CD4-positive, alpha-beta T cell treated with Interleukin-6 at 100 ng/mL for 8 hours (primary cell): ENCODE measurements at places on chromosomes 13 and 19.

GRCh38 chr13:32989290-32989667, 26.9 kb upstream of the KL start:
- DNase-seq: no peak

DNA sequence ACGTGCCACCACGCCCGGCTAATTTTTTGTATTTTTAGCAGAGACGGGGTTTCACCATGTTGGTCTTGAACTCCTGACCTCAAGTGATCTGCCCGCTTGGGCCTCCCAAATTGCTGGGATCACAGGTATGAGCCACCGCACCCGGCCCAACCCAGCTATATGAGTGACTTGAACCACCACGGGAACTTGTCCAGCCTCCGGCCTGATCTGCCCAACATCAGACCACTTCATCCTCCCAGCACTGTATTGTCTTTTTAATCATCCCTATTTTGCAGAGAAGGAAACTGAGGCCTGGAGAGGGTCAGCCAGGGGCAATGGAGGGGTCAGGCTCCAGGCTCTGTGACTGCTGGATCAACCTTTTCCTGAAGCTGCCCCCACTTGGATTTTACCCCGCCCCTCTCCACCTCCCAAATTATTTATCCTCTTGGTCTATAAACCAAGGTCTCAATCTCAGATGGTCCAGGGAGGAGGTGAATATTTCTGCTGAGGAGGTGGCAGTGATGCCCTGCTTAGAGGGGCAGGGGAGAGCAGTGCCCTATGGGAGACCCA, 893 bp upstream of the PLIN3 start:
- DNase-seq: no peak

DNA sequence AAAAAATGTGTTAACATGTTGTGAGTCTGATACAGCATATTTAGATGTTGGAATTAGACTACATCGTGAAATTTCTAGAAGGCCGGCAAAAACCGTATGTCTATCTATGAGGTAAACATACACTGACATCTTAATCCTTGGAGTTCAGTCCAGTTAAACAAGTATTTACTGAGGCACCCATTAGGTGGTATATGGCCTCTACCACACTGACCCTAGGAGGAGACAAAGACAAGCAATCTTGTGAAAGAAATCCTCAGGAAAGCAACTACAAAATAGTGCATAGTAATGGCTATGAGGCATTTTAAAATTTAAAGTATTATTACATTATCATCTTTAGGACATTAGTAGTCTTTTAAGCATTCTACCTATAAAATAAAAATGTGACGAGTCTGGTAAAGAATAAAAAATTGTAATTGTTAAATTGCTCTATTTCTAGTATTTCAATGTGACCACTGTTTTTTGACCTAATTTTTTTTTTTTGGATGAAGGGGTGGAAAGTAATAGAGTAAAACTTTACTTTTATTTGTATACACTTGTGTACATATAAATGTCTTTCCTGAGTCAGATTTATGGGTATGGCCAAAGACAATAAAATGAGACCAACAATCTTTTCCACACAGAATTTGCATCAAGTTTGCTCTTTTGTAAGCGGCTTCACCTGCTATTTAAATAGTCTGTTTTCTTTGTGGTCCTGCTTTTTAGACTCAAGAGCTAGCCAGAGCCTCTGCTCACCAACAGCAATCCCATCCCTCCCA, 50.5 kb downstream of the KATNAL1 start:
- DNase-seq: no peak

- no peak for DNase-seq
Measured at GRCh38 chr13:34672631-34673030, 269.4 kb upstream of the NBEA start.

GRCh38 chr19:18603255-18603957, 3.2 kb downstream of the CRLF1 start:
- DNase-seq: no peak

- DNase-seq: no peak
Measured at GRCh38 chr13:57653229-57653989, 21.9 kb downstream of the PCDH17 start.

DNA sequence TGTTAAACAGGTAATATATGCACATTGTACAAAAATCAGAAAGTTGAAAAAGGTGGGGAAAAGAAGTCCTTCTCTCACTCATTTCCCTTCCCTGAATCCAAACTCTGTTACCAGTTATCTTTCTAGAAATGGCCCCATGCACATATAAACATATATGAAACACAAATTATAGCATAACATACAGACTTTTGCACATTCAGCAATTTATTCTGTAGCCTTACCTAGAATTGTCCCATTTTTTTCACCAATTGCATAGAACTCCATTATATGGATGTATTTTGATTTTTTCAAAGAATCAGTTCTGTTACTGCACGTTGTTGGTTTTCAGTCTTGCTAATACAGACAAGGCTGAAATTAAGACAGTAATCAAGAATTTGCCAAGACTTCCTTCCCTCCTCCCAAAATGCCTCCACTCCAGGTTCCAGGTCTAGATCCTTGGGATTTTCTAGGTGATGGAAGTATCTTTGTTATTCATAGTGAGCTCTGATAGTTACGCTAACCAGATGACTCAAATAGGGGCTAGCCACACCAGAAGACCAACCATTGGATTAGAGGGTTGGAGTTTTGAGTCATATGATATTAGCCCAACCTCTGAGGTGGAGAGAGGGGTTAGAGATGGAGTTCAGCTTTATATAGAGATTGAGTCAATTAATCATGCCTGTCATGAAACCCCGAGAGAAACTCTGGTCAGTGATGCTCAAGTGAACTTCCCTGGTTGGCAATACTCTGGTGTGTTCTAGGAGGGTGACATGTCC, 30.7 kb downstream of the GPR180 start:
- DNase-seq: no peak

DNA sequence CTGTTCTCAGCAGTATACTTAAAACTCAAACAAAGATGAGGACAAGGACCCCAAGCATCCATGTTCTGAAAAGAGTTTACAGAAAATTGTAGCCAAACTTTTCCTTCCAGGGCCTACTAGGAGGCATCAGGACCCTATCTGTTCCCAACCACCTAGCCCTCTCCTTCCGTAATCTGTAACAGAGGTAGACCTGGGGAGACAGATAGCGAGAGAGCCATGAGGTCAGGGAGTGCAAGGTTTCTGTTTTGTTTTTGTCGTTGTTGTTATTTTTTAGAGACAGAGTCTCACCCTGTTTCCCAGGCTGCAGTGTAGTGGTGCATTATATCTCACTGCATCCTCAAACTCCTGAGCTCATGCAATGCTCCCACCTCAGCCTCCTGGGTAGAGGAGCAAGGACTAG, 83.9 kb upstream of the POSTN start:
- no peak for DNase-seq

- no peak for DNase-seq
Measured at GRCh38 chr13:23828866-23829265, 60.3 kb downstream of the MIPEP start.

- DNase-seq: no peak
Measured at GRCh38 chr13:100269837-100270236, 180.9 kb downstream of the PCCA start.

- DNase-seq: no peak
Measured at GRCh38 chr13:33322965-33323668, 37.6 kb upstream of the STARD13 start.
